ENCODE measurements at places on chromosomes 7 and 10.

DNA sequence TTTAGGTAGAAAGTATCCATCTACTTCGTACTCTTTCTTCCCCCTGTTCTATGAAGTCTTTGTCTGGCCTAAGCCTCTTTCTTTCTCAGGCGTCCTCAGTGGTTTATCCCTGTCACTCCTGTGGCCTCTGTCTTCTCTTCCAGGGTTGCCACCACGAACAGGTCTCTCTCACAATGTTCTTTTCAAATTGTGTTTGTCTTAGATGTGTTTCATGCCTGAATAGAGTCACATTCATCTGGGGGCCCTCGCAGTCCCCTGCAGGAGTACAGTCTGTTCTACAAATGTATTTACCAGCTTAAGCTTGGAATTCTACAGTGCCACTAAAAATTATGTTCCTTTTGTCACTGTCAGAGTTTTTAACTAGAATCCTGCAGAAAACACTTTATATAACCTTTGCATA, 680.4 kb upstream of the FOXK1 start:
- DNase-seq = no peak

GRCh38 chr10:76306856-76307255, 875.4 kb downstream of the LRMDA start:
- DNase-seq = no peak

DNA sequence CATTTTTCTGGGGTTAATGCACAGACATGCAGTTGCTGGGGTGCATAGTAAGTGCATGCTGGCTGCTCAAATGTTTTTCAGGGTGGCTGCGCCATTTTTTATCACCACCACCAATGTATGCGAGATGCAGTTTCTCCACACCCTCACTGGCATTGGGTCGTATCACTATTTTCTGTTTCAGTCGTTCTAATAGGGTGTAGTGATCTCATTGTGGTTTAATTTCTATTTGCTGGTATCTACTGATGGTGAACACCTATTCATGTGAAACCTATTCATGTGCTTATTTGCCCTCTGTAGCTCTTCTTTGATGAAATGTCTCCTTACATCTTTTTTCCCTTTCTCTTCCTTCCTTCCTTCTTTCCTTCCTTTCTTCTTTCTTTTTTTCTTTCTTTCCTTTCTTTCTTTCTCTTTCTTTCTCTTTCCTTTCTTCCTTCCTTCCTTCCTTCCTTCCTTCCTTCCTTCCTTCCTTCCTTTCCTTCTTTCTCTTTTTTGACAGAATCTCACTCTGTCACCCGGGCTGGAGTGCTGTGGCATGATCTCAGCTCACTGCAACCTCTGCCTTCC, 84.3 kb downstream of the ELFN1 start:
- DNase-seq = no peak

GRCh38 chr7:131096267-131096927, 231.3 kb upstream of the MKLN1 start:
- DNase-seq = no peak

- no peak for DNase-seq
Measured at GRCh38 chr7:127337581-127337980, 54.9 kb downstream of the ZNF800 start.

DNA sequence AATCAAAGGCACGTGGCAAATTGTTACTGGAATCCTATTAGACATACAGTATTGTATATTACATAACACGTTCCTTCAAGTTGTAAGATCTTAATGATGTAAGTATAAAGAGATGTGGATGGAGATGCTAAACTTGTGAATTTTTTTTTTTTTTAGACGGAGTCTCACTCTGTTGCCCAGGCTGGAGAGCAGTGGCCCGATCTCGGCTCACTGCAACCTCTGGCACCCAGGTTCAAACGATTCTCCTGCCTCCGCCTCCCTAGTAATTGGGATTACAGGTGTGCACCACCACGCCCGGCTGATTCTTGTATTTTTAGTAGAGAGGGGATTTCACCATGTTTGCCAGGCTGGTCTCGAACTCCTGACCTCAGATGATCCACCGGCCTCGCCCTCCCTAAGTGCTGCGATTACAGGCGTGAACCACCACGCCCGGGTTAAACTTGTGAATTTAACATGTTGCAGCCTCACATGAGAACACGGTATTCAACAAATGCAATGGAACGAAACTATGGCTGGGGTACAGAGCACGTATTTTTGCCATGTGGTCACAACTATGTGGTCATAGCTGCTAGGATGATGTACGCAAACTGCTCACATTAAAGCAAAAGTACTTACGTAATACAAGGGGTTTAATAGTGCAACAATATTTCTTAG, 818 bp upstream of the SUPV3L1 start:
- DNase-seq = no peak

DNA sequence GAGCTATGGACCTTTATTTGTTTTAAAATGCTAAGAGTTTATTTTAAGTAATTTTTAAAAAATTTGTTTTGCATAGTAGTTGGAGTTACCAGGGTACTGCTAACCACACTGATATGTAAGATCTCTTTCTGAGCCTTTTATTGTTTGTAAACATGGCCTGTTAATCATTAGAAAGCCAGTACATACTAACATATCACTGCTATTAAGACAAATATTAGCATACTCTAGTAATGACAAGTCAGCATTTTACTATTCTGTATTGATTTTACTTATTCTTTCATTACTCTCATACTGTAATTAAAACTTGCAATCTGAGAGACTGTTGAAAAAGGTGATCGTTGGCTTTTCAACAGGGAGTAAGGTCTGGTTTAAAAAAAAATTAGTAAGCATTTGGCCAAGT, 66.7 kb downstream of the PTEN start:
- DNase-seq = no peak

DNA sequence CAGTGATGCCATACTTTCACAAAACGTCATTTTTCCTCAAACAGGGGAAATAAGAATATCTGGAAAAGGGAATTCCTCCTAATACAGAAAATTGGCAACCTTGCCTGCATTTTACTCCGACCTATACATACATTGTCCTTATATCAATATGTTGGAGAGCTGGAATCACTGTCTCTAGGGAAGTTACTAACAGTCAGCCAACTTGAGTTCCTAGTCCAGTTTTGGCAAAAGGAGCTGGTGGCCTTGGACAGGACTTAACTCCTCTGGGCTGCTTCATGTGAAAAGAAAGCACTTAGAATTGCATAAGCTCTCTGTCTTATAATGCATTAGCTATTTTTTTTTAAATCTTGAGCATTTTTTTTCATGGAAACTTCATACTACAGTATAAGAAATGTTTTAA, 174.2 kb upstream of the HGF start:
- no peak for DNase-seq

- no peak for DNase-seq
Measured at GRCh38 chr10:5559642-5560141, 34.9 kb downstream of the CALML3 start.
